ENCODE measurements at places on chromosomes 6 and 20.

DNA sequence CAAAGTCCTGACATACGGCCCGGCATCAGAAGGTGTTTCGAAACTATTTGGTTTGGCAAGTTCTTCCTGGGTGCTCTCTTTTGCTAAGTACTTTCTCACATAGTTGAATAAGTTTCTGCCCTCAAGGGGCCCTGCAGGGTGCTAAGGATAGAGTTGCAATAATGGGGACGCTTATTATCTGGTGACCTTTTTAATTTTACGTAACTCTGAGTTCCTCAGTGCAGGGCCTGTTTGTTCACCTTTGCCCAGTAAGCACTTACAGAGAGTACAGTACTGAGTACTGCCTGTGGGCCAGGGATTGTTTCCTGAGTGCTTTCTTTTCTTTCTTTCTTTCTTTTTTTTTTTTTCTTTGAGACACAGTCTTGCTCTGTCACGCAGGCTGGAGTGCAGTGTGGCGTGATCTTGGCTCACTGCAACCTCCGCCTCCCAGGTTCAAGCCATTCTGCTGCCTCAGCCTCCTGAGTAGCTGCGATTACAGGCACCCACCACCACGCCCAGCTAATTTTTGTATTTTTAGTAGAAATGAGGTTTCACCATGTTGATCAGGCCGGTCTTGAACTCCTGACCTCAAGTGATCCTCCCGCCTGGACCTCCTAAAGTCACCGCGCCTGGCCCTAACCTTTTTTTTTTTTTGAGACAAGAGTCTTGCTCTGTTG, 4.5 kb upstream of the PXMP4 start:
- peak; percentile 65 for DNase-seq

GRCh38 chr6:150659046-150659763, 59.5 kb downstream of the PLEKHG1 start:
- peak; percentile 32 for DNase-seq

- DNase-seq: no peak
These were observed 60.2 kb upstream of the GATA5 start for GRCh38 chr20:62535964-62536363.

- DNase-seq: peak; percentile 62
These were observed 2.0 kb downstream of the MUC21 start for GRCh38 chr6:30985490-30985889.

DNA sequence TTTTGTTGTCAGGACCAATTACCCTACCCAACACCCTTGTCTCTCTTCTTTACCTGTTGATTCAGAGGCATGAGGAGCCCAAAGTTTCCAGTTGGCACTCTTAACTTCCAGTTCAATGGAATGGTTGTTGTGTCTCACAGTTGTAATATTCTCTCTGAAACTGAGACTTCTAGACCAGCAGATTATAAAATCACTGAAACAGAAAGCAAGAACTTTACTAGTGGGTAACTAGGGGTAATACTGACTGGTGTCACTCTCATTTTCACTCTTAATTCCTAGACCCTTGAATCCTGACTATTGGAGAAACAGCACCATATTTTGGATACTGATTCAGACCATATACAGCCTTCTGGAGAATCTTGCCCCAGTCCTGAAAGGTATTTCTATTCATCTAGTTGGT, 140.2 kb upstream of the MMS22L start:
- no peak for DNase-seq

GRCh38 chr20:50498071-50498776, 12.0 kb upstream of the PTPN1 start:
- peak; percentile 66 for DNase-seq

DNA sequence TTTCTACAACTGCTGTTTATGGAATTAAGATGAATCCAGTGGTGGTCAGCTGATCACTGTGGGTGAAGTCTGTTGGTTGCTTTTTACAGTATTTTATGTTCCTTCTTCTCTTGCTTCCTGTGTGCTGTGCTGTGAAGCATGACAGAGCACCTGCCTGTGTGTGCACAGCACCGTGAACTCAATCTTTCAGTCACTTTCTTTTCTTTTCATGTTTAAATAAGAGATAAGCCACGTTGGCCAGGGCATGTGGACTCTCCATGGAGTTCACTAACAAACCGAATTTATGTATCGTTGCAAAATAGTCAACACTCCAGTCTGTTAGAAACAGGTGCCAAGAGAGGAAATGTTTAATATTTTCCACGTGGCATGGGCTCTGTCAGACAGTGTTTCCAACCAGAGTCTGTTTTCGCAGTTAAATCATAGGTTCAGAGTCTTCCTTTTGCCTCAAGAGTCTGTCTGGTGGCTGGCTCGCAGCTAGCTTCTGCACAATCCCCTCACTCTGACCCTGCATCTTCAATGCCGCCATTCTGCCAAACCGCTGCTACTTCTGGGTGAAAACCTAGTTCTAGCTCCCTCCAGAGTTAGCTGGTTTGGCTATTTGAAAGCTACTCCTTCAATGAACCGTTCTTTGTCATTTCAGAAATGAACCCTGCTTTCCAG, 73.2 kb downstream of the QRSL1 start:
- DNase-seq: no peak

- DNase-seq: peak; percentile 65
These were observed 796 bp downstream of the SENP6 start for GRCh38 chr6:75602246-75603105.

- DNase-seq: no peak
These were observed 246.7 kb upstream of the MARCKS start for GRCh38 chr6:113610377-113610988.

DNA sequence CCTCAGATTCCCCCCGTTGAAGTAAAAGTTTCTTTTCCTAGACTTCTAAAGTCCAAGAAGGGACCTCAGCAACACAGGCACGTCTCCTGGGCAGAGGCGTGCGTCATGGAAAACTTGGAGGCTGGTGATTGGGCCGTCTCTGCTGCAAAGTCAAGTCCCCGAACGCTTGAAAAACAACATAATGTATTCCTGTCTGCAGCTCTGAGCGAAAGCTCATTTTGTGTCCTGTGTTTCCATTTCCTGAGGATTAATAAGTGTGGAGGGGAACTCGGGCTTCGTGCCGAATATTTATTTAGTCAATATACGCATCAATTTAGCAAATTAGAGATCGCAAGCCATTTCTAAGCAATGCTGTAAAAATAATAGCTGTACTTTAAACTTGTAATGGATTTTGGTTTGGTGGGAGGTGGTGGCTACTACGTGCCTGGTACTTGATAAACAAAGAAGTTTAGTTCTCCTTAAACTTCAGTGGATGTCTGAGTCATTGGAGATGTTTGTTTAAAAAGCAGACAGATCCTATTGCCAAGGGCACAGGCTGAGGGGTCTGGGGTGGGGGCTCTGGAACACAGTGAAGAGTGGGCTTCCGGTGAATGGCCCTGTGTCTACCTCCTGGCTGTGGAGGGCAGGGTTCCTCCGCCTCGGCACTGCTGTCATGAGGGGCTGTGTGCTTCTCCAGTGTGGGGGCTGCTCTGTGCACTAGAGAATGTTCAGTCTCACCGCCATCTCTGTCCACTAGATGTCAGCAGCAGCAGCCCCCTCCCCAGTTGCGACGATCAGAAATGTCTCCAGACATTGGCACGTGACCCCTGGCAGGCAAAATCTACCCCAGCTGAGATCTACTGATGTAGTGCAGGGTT, 21.8 kb downstream of the PCK1 start:
- DNase-seq: peak; percentile 14

- DNase-seq: peak; percentile 68
These were observed 2.4 kb downstream of the LRRN4 start for GRCh38 chr20:6051505-6051904.

DNA sequence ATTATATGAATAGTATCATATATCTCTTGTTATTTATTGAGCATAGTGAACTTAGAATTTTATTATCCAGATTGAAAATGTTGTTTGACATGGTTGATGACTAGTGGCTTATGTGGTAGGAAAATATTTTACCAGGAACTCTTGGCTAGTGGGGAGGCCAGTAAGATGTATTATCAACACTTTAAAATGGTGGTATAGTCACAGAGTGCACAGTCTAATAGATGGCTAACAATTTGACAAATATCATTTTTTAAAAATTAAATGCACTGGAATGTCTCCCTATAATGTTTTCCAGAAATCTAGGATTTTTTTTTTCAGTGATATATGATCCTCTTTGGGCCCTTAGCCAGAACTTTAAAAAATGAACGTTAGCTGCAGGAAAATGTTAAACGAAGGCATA, 26.9 kb upstream of the EYA4 start:
- DNase-seq: no peak

DNA sequence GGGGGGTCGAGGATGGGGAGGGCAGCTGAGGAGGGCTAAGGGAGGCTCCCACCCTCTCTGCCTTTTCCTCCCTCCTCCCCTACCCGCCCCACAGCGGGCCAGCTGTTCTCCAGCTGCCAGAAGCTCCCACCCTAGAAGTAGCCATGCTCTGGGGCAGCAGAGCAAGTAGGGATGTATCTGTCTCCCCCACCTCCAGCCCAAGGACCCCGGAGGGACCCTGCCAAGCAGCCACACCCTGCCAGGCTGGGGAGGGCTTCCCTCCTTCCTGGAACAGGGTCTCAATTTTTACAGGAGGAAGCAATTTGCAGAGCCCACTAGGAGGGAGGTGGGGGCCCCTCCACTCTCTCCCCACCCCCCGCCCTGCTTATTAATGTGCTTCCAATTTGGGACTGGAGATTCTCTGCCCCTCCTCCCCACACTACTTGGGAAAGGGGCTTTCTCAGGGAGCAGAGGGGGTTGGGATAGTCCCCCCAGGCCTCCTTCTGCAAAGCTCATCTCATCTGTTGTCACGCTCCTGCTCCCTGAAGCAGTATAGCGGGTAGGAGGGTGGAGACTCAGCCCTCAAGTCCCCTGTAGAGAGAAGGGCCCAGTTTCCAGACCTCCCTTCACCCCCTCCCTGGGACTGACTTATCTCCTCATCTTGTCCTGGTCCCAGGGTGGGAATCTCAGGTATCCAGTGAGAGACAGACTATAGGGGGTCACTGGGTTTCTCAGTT, 4.5 kb downstream of the TEAD3 start:
- DNase-seq: no peak

- DNase-seq: no peak
These were observed 132.7 kb downstream of the FYN start for GRCh38 chr6:111740506-111740905.

GRCh38 chr20:45727044-45727443, 4.9 kb downstream of the SPINT4 start:
- no peak for DNase-seq

GRCh38 chr20:61964675-61965605, 100.7 kb downstream of the TAF4 start:
- DNase-seq: no peak

GRCh38 chr6:110512991-110513390, 36.6 kb upstream of the SLC22A16 start:
- peak; percentile 72 for DNase-seq

Data from epithelial cell of esophagus (primary cell).